ENCODE measurements at places on chromosomes 1 and 21. TPM values are rescaled to one million over a fixed set of nuclear protein-coding genes. Genes with fewer than 3 reads are reported as not detected.

Gene PDPN
- total RNA-seq = 1.3 TPM

Gene TIAM1
- total RNA-seq = 0.59 TPM

Gene PLA2G2D
- total RNA-seq = not detected

Gene ITGB2
- 0.34 TPM for total RNA-seq
